ENCODE measurements at places on chromosomes 6 and 20.

- no peak for DNase-seq
Measured at GRCh38 chr20:6921717-6922386, 154.4 kb downstream of the BMP2 start.

GRCh38 chr6:24980507-24981385 lies 45.0 kb upstream of the RIPOR2 start:
- DNase-seq: no peak

- DNase-seq: no peak
Measured at GRCh38 chr20:35003211-35004031, 47.8 kb downstream of the MYH7B start.

DNA sequence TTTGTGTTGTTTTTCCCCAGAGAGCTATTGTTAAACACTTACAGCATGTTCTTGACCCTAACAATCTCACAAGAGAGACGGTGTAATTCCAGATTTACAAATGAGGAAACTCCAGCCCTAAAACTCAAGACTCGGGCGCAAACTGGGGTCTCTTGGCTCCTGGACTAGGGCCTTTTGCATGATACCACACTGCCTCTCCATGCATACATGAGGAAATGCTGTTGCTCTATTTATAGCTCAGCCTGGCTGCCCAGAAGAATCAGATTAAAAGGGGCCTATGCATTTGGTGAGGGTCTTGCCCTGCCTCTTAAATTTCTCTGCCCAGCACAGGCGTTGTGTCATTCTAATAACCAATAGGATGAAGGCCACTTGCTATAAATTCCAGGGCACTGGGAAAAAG lies 30.5 kb upstream of the SNRPB2 start:
- DNase-seq: no peak

- peak; percentile 73 for DNase-seq
Measured at GRCh38 chr20:63520934-63521601, 503 bp downstream of the PPDPF start.

DNA sequence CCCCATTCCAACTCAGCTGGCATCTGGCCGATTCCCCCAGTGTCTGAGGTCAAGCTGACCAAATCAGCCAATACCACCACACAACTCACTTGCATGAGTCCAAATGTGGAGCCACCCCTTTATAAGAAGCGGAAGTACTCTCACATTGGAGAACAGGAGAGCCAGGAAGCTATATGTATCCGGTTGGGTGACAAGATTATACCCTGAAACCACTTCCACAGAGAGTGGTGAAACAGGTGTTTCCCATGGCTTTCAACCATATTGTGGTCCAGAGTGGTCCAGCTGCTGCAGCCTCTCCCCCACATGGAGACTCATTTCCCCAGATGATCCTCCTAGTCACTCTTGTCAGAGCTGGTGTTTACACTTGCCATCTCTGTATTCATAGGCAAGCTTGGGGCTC lies 24.0 kb upstream of the SERINC1 start:
- DNase-seq: no peak

DNA sequence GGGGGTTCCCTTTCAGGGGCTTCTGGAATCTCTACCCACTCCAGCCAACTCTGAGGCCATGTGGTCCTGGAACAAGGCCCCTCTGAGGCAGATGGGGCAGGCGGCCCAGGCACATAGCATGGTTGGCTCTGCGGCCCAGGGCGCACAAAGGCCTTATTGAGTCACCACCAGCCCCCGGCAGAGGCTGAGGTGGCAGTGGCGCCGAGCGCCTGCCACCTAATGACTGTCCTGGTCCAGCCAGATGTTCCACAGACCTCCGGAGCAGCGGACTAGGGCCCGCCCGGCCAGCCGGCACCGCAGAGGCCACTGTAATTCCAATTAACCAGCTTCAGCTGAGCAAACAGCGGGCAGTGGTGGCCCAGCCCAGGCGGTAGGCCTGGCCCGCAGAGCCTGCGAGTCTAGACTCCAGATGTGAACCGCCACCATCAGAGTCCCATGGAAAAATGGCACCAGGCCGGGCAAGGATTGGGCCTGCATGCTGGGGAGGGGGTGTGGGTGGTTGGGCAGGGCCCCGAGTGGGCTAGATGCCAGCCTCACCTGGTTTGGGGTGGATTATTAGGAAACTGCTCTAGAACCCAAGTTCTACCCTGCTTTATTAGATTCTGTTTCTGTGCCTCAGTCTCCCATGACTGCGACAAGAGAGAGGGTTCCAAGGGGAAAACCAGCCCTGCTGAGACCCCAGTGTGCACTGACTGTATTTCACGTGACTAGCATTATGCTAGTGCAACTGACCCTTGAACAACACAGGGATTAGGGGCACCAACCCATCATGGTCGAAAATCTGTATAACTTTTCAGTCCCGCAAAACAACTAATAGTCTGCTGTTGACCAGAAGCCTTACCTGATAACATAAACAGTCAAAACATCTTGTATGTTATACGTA lies 34.1 kb upstream of the ID1 start:
- no peak for DNase-seq

- no peak for DNase-seq
Measured at GRCh38 chr20:35514371-35514932, 15.0 kb downstream of the C20orf173 start.

GRCh38 chr6:25997921-25998320 lies 35.3 kb downstream of the TRIM38 start:
- no peak for DNase-seq

DNA sequence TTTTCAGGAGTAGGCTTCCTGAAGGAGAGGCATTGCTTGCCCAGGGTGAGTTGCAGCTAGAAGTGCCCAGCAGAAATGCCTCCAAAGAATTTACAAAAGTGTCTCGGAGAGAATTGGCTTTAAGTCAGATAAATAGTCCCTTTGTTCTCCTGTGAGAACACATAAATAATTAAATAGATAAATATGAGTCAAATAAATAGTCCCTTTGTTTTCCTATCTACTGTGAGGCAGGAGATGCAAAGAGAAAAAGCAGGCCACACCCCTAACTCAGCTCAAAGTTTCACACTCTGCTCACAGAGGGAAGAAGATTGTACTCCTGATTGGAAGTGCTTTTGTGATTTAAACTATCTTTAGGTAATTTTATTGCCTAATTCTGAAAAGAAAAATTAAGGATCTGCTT lies 180.7 kb upstream of the PRSS16 start:
- no peak for DNase-seq

- no peak for DNase-seq
Measured at GRCh38 chr20:43789593-43789992, 62.8 kb upstream of the GTSF1L start.

DNA sequence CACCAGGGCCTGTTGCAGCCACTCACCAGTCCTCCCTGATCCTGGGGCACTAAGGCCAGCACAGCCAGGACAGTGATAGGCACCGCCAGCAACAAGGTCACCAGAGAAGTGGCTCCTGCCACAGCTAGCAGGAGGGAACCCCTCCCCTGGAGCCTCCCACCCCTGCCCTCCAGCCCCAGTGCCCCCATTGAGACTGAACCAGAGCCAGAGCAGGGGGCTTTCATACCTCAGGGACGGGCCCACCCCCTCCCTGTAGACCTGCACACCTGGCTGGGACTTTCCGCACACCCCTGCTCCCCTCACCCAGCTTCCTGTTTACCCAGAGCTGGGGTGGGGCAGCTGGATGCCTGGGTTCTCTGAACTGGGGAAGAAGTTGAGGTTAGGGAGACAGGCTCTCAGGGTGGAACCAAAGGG lies at the start of gene LTB:
Gene LTB, minus strand, starts transcription at position 195 of the 414 bp plus-strand sequence. Its CDS starts 7 bp downstream, at position 188.
- DNase-seq: peak; percentile 53

DNA sequence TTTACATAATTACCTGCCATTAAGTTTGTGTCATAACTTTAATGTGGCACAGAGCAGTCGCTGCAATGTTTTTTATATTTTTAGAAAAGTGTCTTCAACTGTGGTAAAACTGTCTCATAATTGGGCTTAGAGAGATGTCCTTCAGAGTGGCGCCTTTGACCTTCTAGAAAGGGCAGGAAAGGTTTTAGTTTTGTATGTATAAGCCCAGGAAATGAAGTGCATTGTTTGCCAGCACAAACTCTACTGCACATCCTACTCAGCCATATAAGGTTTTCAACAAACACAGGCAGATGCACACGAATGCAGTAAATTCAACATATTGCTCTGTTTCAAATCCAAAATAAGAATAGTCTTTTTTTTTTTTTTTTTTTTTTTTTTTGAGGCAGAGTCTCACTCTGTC lies 201.4 kb downstream of the ALDH8A1 start:
- no peak for DNase-seq

GRCh38 chr20:32945710-32946221 lies 58.5 kb downstream of the SUN5 start:
- no peak for DNase-seq

DNA sequence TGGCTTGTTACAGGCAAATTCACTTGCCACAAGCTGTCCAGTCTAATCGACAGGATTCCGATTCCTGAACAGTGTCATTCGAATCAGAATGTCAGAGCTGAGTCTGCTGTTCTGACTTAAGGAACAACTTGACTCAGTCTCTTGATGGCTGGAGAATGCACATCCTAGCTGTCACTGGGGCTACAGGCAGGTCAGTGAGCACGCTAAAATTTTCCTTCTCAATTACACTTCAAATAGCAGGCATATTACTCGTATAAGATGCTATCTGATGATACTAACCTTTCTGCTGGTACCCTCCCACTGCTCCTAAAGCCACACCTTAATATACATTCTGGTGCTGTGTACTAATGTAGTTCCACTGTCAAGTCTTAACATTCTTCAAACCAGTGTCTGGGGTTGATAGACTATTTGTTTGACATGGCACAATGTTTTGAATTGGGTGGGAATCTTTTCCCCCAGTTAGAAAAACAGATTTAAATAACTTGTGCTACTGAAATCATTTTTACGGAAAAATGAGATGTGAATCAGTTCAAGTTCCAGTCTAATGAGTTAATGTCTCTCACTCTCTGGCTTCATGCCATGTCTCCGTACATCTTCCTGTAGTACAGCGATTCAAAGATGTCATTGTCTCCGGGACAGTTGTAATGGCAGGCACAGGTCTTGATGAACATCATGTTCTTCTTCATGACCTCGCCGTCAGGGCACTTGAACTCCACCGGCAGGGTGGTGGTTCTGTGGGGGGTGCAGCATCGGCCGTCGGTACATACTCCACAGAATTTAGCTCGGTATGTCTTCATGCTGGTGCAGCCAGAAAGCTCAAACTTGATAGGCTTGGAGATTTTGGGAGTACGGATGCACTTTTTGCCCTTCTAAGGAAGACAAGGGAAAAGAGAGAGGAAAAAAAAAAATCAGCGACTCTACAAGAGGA lies 2.2 kb downstream of the CCN2 start:
- DNase-seq: no peak

GRCh38 chr6:166678426-166678825 lies 51.4 kb upstream of the RPS6KA2 start:
- no peak for DNase-seq

GRCh38 chr6:169944061-169944337 lies 192.6 kb downstream of the ERMARD start:
- DNase-seq: no peak

- peak; percentile 39 for DNase-seq
Measured at GRCh38 chr6:34182751-34183531, 37.1 kb upstream of the GRM4 start.

DNA sequence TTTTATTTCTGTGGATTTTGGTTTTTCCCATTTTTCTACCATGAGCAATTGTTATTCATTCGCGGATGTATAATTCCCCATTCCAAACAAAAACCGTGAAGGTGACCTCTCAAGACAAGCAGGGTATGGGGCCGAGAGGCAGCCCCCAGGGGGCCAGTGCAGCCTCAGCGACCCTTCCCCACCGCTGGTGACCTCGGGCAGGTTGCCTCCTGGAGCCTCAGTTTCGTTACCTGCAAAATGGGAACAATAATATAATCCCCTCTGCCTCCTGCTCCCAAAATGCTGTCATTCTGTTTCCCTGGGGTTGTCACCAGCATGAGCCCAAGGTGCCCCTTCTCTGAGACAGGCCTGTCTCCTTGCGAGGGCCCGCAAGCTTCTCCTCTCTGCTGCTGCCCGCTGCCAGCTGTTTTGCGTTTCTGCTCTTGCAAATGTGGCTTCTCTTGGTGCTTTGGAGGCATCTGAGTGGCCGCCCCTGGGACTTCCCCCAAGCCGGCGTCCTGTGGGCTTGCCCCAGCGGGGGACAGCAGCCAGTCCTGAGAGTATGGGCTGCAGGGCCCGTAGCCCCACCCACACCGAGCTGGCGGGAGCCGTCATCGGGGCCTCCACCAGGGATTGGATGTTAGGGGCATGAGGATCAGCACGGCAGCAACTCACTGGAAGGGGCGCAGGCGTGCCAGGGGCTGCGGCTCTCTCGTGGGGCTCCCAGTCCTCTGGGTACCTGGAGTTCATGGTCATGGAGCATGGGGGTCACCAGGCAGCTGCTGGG lies 161.9 kb downstream of the TAF4 start:
- no peak for DNase-seq

DNA sequence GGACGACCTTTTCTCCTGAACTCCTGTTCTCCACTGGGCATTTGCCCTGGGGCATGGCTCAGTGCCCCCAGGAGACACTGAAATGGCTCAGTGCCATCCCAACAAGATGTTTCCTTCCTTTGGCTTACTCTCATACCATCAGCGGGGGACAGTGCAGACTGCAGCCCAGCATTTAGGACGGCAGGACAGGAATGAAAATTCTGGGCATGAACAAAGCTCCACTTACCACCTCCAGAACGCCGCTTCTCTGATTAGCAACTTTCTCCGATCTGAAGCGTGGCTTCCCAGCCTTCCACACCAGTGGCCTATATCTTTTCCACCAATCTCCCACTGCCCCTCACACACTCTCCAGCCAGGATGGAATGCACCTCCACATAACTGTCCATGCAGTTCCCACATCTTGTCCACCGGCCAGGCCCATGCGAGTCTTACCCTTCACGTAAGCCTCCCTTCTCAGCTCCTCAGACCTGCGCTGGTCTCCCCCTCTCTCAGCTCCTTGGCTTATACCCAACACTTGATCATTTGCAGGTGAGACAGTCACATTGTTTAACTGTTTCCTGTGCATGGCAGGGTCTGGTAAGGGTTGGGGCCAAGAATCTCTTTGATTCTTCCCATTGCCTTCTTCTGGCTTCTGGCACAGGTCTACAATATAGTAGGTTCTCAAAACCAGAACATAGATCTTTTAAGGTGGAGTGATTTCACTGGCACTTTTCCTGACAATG lies 114.5 kb downstream of the FYN start:
- no peak for DNase-seq

DNA sequence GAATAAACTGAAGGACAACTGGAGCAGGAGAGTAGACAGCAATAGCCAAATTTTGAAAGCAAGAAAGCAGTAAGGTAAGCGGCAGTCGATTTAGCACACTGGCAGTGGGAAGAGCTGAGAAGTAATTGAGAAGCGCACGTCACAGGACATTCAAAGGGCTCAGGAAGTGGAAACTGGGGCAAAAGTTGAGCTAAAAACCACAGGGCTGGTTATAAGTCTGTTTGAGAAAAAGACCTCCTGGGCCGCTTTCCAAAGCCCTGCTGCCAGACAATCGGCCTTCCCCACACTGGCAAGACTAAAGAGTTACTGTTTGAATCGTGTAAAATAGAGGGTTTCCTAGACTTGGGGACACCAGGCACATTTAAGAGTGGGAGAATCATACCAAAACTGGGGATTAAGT lies 161.4 kb downstream of the DNAH8 start:
- DNase-seq: no peak

Measured in memory B cell (primary cell).